ENCODE measurements at places on chromosomes 7 and 10.
A peak's percentile ranks its signal among the peaks of the same experiment; 100 is the strongest.

DNA sequence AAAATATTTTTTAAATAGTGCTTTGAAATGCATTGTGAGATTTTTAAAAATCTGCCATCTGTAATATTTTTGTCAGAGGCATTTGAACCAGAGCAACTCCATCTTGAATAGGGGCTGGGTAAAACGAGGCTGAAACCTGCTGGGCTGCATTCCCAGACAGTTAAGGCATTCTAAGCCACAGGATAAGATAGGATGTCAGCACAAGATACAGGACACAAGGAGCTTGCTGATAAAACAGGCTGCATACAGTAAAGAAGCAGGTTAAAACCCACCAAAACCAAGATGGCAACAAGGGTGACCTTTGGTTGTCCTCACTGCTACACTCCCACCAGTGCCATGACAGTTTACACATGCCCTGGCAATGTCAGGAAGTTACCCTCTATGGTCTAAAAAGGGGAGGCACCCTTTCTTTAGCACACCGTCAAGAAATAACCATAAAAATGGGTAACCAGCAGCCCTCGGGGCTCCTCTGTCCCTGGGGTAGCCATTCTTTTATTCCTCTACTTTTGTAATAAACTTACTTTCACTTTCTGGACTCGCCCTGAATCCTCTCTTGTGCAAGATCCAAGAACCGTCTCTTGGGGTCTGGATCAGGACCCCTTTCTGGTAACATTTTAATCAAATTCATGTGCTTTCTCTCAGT, 273.7 kb downstream of the SEMA3D start:
- peak; percentile 17 for DNase-seq

- no peak for DNase-seq
Measured at GRCh38 chr10:58903071-58903470, 273.4 kb upstream of the PHYHIPL start.

GRCh38 chr10:87716348-87716670, 56.6 kb downstream of the PAPSS2 start:
- DNase-seq: no peak

- no peak for DNase-seq
Measured at GRCh38 chr10:131446171-131446570, 134.7 kb upstream of the TCERG1L start.

- no peak for DNase-seq
Measured at GRCh38 chr10:64345856-64346255, 824.7 kb downstream of the REEP3 start.

DNA sequence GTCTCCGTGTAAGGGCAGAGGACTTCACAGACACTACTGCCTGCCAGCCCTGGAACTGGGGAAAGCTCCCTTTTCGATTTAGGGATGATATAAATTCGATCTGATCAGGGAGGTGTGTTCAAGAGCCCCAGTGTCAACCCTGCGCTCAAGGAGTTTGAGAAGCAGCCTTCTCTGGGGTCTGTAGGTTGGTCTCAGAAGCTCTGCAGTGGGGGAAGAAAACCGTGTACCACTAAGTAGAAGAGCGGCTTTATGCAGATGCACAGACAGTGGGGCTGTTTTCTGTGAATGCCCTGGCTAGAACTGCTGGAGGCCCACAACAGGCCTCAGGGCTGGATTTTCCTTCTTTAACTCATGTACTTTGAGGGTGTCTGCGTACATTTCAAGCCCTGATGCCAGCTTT, 6.3 kb upstream of the TBX20 start:
- DNase-seq: no peak

DNA sequence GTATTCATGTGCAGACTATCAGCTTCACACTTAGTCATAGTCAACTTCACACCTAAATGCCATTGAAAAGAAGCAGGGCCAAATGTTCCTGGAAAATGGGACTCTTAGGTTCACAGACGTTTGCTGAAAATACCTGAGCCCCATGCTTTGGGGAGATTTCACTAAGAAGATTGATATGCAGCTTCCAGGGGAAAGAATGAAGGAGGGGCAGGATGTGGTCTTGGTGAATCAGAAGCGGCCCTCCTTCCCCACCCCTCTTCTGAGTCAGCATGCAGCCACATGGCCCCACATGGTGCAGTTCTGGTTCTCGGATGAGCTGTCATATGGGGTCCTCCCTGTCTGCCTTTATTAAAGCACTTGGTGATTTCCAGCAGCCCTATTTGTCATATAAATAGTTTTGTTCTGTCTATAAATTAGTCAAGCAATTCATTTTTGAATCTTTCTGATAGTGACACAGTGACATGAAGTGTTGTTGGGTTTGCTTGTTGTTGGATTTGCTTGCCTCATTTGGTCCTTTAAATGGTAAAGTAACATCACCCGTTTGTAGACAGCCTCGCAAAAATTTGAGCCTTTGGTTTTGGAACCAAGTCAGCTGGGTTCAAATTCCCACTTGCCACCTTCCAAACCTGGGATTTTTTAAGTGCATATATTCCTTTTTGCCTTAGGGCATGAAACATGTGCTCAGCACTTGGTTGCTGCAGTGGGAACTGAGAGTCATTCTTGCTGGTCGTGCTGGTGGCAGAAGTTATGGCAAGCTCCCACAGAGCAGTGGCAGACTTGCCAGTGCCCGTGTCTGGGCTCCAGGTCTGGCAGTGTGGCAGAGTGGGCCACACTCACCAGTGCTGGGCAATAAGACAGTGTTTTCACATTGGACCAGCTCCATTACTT, 68.1 kb upstream of the CDK6 start:
- peak; percentile 94 for DNase-seq

GRCh38 chr7:35792873-35793489, 7.9 kb upstream of the SEPTIN7 start:
- DNase-seq: no peak

DNA sequence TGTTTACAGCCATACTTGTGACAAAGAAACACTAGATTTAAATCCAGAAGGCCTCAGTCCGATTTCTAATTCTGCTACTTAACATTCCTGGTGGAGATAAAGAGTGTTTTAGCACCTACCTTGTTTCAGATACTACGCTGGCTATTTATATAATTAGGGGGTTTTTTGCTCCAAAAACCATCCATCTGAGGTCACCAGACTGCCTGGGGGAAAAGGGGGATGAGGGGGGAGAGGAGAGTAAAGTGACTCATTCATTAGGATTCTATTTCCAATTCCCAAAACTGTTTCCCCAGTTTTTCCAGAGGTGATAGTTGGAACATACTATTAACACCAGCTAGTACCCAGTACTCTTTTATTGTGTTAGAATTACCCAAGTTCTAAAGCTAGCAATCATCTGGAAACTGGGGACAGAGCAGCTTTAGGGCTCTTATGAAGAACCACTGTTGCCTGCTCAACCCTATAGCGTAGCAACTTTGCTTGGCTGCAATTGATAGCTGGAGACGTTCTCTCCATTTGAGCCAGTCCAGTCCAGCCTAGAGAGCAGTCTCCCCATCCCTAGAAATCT, 6.6 kb downstream of the GCC1 start:
- no peak for DNase-seq

DNA sequence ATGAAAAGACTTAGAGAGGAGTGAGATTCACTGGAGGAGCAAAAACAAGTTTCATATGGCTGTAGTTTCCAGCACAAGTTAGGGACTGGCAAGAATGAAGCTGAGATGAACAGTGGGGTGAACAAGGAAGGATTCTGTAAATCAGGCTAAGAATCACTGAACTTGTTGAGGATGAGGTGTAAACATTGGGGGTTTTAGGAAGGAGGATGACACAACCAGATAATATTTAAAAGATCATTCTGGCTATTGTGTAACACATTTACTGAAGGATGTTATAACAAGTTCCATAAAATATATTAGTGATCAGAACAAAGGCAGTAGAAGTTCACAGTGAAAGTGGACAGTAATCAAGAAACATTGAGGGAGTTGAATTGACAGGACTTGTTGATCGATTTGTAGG, 68.9 kb downstream of the CD36 start:
- DNase-seq: no peak

GRCh38 chr7:139424004-139424403, 59.5 kb downstream of the KLRG2 start:
- DNase-seq: no peak

GRCh38 chr7:102258749-102259107, 27.9 kb upstream of the SH2B2 start:
- DNase-seq: no peak

DNA sequence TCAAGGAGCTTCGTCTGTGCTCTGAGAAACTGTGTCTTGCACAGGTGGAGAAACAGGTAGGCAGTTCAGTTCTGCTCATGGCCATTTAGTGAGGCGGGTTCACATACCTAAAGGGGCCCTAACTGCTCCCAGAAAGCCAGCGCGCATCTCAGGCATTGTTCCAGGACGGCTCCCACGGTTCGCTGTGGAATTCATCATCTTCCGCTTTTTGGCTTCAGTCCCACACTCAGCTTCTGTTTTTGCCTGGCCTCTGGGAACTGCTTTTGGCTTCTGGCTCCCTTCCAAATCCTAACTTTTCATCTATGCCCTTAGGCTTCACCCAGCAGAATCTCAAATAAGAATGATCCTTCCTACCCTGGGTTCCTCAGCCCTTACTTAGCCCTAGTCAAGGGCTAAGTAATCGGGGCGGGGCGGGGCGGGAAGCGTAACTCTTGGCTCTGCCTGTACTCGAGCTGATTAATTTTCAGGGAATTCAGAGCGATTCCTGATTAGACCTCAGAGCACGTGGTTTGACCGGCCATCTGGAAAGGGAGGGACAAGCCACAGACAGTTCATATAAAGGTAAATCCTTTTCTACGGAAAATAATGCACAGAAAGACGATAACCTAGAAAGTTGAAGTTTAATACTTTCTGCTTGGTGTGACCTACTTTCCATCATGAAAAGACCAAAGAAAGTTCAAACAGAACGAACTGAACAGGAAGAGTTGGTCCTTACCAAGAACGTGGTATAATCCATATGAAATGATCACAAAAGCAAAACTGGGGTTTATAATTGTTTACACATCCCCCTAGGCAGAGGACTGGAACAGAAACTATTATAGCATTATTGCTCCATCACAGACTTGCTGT, 105.7 kb downstream of the ST8SIA6 start:
- DNase-seq: peak; percentile 86

GRCh38 chr7:4045450-4045849, 636.6 kb upstream of the FOXK1 start:
- no peak for DNase-seq

DNA sequence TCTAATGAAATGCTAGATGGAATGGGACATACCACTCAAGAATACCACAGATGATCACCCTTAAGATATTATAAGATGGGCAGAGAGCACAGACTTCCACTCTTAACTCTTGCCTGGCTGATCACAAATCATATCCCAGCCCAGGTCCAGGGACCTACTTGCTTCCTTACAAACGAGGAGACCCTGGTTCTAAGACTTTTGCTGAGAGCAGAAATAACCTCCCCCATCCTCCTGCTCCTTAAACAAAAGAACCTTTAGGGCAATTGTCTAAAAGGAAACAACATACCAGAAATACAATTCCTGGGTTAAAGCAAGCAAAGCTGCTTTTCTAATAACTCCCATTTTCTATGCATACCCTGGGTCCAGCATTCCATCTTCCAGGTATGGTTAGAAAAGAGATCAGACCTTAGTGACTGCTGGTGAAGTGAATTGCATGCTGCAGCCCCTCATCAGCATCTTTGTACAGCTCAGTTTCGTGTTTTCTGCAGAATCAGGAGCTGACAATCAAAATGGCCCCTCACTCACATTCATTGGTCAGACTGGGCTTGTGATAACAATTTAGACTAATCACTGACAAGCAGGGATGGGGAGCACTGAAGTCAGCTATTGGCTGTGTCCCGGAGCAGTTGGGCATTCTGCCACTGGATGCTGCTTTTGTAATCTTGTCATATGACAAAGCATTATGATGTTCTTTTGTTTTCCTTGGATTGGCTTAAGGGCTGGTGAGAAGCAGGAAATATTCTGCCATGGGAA, 14.6 kb downstream of the IFIT3 start:
- no peak for DNase-seq

GRCh38 chr10:124746992-124747391, 2.8 kb upstream of the FAM53B start:
- DNase-seq: no peak

DNA sequence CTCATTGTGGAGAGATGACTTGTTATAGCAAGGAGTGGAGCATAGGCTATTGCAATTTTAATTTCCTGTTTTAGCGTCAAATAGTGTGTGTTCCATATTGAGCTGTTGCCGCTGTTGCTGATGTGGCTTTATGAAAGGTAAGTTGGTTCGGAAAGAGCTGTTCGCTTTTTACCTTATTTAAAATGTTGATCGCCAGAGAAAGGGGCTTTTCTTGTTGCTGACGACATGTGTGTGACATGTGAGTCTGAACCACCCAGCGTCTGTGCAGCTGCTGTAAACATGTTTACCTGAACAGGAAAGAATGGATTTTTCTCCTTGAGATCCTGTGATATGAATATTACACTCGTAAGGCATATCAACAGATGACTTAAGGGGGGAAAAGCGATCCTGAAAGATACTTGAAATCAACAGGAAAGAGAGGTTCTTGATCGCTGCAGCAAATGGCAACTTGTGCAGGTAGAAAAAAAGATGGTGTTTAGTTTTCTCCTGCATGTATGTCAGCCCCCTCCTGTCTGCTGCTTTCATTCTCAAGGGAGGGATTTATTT, 2.5 kb downstream of the ZEB1 start:
- no peak for DNase-seq

DNA sequence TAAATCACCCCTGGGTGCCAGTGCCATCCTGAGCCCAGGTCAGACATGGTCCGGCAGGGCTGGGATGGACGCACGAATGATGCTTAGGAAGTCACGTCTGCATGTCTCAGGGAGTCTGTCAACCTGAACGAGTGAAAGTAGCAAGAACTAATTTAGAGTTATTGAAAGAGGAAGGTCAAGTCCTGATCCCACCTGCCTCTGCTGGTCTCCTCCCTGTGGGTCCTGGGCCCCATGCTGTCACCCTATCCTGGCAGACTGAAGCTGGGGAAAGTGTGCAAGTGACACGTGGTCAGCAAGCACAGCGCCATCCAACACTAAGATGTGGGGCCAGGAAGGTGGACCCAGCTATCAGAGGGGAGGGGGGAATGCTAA, 26.1 kb upstream of the GRID1 start:
- DNase-seq: no peak

DNA sequence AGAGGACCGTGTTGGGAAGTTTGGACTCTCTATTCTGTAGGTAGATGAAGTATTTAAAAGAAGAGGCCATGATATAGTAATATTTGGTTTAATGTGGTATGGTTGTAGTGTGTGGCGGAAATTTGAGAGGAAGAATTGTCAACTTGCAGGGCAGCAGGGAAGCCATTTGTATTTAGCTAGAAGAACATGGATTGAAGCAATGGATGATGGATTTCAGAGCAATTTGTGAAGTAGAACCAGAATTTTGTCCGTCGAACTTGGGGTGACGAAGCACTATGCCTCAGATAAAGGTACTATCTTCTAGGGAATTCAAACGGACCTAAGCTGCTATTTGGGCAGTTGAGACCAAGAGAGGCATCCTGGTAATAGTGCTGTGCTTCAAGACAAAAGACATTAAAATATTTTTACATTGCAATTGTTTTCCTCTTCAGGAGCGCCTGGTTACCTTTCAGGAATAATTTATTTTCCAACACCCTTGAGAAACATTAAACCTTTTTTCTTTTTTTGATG, 615 bp upstream of the WBP1L start:
- DNase-seq: no peak

GRCh38 chr7:14596421-14596820, 306.1 kb downstream of the DGKB start:
- peak; percentile 83 for DNase-seq
